ENCODE measurements at places on chromosomes 2 and 18.

DNA sequence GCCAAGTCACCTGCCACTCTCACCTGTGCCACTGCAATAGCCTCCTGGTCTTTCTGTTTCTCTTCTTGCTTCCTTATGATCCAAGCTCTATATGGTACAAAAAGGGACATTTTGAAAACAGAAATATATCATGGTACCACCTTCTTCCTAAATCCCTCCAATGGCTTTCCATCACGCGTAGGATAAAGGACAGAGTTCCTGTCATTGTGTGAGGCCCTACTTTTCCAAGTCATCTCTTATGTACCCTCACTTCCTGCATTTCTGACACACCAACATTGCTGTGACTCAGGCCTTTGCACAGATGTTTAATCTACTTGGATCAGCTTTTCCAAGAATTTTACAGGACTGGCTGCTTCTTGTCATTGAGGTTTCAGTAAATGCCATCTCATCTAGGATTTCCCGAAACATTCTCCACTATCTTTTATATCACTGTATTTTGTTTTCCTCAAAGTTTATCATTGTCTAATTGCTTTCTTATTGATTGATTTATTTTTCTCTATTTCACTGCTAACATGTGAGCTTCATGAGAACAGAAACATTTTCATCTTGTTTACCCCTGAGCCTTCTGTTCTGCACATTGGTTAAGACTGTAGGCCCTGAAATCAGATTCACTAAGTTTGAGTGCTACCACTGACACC, 426.1 kb upstream of the FANCL start:
- no peak for DNase-seq

DNA sequence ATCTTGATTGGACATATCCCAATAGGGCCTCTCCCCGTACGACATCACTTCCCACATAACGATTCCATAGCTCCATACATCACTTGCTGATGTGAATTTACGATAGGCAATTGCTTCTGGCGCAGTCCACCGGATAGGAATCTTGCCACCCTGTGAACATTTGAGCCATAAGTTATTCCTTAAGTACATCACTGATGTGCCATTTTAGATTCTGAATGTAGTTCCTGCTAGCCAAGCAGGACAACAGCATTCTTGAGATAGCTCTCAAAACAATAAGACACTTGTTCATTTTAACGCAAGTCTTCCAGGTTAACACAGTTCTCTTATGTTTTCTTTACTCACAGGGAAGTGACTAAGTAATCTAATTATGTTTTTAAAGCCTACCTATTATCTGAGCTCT, 138.0 kb downstream of the EPHA4 start:
- no peak for DNase-seq

GRCh38 chr2:179850188-179850587, 11.2 kb downstream of the ZNF385B start:
- no peak for DNase-seq

DNA sequence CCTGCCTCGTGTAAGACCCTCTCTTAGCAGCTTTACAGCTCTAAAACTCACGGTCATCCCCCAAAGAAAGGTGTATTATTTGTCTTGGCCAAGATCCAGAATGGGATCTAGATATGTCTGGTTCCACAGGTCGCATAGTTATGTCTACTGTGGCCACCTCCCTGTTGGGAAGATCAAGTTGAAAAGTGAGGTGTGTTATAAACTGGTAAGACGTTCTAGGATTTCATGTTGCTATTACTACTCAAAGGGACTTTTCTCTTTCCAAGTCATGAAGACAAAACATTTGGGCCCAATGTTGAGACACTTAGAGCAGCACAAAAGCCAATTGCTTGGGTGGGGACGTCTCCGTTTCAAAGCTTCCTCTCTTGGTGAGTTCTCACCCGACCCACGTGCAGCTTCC, 766.0 kb downstream of the RNF144A start:
- no peak for DNase-seq

DNA sequence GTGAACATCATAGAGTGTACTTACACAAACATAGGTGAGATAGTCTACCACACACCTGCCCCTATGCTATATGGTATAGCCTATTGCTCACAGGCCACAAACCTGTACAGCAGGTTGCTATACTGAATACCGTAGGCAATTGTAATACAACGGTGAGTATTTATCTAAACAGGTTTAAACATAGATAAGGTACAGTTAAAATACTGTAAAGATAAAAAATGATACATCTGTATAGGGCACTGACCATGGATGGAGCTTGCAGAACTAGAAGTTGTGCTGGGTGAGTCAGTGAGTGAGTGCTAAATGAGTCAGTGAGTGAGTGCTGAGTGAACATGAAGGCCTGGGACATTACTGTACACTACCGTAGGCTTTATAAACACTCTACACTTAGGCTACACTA, 267.0 kb upstream of the HS6ST1 start:
- DNase-seq = no peak

DNA sequence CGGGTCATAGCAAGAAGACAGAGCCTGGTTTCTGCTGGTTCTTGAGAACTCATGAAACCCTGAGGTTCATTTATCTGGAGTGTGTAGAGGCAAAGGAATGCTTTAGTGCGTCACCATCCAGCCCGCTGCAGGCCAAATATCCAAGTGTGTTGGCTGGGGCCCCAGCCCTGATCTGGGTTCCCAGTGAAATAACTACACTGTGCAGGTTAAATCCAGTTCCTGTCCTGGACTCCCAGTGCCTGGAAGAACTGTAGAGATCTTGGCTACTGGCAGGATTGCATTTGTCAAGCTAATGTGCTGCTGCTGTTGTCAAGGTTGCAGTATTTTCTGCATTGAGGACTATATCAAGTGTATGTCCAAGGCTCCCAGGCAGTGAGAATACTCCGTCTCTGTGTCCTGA, 89.9 kb downstream of the MAPK4 start:
- no peak for DNase-seq

- peak; percentile 92 for DNase-seq
Measured at GRCh38 chr2:231642631-231643494, 50.2 kb downstream of the TEX44 start.

DNA sequence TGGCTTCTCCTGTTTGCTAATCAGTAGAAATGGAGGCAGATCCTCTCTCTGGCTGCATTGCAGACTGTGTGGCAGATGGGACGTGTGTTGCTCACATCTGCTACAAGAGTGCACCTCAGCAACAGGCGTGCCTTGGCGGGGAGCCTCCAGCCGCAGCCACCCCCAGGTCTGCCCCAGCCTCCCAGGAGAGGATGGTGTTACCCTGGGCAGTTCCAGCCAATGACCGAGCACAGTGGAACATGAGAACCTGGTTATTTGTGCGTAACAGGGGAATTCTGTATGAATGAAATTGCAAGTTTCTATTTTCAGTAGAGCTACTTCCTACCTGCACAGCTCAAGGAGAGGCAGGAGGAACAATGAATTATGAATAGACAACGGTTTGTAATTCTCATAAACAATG, 130.6 kb upstream of the CBLN2 start:
- DNase-seq = no peak

- no peak for DNase-seq
Measured at GRCh38 chr2:242060212-242060835, 190.8 kb downstream of the RTP5 start.

- DNase-seq = no peak
Measured at GRCh38 chr2:130776550-130776949, 21.2 kb downstream of the AMER3 start.

GRCh38 chr2:203873921-203874631, 6.5 kb downstream of the CTLA4 start:
- no peak for DNase-seq

DNA sequence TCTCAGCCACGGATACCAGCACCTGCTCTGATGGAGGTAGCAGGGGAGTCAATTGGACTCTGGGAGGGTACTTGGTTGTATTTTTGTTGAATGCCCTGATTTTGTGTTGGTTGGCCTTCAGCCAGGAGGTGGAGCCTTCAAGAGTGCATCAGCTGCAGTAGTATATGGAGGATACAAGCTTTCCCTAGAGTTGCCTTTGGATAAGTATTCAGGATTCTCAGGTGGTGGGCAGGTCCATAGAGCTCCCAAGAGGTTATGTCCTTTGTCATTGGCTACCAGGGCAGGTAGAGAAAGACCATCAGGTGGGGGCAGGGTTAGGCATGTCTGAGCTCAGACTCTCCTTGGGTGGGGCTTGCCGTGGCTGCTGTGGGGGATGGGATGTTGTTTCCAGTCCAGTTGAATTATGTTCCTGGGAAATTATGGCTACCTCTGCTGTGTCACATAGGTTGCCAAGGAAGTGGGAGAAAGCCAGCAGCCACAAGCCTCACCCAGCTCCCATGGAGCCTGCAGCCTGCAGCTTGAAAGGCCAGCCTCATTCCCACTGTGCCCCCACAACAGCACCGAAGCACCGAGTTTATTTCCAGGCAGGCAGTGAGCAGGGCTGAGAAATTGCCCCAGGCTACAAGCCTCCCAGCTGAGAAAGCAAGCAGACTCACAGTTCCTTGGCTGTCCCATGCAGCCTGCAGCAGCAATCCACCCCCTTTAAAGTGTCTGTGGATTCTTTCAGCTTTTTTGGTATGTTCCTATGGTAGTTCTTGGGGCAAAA, 38.6 kb upstream of the CHST9 start:
- no peak for DNase-seq

GRCh38 chr2:178830451-178830850, 23.2 kb upstream of the TTN start:
- no peak for DNase-seq

GRCh38 chr2:227177592-227178336, 13.3 kb downstream of the COL4A3 start:
- peak; percentile 9 for DNase-seq

GRCh38 chr2:236271851-236272250, 7.6 kb upstream of the ASB18 start:
- no peak for DNase-seq

- no peak for DNase-seq
Measured at GRCh38 chr18:31064130-31064529, 21.6 kb upstream of the DSC3 start.

DNA sequence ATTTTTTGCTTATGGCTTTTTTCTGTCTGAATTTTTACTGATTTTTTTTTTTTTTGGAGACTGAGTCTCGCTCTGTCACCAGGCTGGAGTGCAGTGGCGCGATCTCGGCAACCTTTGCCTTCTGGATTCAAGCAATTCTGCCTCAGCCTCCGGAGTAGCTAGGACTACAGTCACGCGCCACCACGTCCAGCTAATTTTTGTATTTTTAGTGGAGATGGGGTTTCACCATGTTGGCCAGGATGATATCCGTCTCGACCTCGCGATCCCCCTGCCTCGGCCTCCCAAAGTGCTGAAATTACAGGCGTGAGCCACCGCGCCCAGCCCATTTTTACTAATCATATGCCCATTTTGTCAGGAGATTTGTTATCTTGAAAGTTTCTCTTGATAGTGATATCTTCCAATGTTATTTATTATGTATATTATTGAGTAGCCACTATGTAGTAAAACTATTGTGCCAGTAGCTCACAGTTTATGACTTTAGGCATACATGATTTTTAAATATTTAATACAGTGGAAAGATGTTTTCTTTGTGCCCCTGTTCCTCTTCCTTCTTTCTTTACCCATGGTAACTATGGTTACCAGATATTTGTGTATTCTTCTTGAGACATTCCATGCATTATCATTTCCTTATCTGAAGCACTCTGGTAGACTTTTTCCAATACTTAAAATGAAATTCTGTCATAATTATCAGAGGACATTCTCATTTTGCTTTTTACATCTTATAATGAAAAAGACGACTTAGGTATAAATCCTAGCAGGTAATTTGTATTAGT, 2.1 kb downstream of the HAT1 start:
- no peak for DNase-seq

DNA sequence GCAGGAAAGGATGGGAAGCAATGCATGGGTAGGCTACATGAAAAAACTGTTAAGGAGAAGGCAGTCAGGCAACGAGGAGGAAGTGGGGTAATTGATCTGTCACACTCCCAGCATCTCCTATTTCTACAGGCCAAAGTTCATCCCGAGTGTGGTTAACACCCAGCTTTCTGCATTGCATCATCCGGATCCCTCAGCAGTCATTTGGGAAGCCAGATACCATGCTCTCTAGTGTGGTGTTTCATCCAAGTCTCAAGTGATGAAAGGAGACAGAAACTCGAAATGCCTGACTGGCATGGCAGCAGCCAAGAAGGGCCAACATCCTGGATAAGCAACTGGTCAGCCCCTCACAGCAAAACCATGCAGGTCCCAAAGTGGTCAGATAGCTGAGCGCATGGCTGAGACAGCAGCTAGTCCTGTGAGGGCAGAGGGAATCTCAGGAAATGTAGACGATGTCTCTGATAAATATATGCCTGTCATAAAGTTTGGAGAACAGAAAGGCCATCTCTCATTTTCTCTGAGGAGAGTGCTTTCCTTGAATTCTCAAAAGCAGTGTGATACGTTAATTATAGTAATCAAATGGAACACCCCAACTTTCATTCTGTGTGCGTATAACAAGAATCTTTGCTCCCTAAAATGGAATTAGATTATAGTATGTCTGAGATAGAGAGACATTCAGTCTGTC, 24.8 kb upstream of the HNRNPA3 start:
- peak; percentile 62 for DNase-seq

DNA sequence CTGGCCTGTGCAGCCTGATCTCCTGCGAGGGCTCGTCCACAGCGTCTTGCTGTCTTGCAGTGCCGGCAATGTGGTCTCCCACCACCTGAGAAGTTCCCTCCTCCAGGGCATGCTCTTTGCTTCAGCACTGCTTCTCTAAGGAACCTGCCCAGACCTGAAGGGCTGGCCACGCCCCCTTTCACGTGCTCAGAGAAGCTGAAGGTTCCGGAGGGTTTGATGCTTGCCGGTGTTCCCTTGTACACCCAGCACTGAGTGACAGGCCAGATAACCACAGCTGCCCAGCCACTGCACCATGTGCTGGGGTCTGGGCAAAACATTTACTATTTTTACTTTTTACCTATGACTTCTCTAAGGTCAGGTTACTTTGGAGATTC, 1.7 kb upstream of the POLR2D start:
- DNase-seq = peak; percentile 23

DNA sequence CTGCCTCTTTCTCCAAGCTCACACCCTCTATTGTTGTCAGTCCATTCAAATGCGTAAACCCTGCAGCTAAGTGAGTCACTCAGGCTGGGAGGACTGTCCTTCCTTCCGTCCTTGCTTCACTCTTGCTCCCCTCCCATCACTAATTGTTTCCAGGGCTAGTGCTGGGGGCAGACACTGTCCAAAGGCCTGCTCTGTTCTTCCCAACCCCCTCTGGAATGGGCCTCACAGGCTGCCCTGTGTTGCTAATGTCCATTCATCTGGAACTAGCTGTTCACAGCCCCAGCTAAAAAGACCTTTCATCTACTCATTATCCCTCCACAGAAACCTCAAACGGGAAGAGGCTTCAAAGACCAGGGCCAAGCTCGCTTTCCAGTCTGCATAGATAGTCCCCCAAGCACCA, 31.9 kb upstream of the NRP2 start:
- peak; percentile 8 for DNase-seq

GRCh38 chr2:16395601-16396000, 270.0 kb downstream of the CYRIA start:
- no peak for DNase-seq

GRCh38 chr2:162298669-162299335, 19.7 kb downstream of the IFIH1 start:
- no peak for DNase-seq

- no peak for DNase-seq
Measured at GRCh38 chr18:37499044-37499443, 66.6 kb downstream of the CELF4 start.

DNA sequence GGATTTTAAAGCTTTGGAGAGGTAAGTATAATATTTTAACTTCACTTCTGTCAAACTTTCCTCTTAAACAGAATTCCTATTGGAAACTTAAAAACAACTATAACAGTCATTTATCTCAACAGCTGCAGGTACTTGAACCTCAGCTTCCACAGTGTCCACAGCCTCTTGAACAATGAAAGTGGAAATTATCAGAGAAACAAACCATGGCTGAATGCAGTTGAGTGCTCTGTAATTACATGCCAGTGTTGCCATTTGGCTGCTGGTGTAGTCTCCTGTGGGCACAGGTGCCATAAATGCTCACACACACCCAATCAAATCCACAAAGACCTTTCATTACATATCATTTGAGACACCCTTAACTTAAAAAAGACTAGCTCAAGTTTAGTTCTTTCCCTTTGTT, 125.1 kb downstream of the CPS1 start:
- DNase-seq = no peak
